Stimulated activated naive B cell treated with anti-CD40 and anti-IgM and Interleukin-4, amounts not matched to agents 10 μg/mL and 1 μg/mL and 100 μg/mL, for 72 hours (primary cell): ENCODE measurements at places on chromosomes 13 and 19.

DNA sequence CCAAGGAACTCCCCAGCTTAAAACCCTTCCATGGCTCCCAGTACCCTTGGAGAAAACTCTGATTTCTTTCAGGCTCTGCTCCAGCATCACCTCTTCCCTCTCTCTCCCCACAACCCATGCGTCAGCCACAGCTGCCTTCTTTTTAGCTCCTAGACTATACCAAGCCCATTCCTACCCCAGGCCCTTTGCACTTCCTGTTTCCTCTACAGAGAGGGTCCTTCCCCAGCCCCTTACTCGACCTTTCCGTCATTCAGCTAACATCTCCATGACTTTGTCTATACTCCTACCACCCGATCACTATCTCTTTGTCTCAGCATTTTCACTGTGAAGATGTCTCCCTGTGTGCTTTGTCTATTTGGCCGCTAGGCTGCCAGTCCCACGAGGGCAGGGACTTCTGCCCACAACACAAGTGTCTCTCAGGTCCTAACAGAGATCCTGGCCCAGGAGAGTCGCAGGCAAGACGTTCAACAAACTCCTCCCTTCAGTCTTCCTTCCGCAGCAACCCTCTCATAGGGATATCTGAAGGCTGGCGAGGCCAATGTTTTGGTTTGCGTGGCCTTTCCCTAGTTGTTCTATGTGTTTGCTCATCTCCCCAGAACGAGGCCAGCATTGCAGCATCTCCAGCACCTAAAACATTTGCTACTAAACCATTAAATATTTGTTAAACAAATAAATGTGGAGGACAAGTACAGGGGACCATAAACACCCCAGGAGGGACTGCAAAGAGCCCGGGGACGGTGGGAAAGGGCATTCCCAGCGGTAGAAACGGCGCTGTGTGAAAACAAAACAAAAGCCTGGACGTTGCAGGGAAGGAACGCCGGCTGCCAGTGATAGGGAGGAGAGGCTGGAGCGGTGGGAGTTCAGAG lies 816 bp downstream of the CCNP start:
- peak overlapping the region; percentile 61 for H3K4me3 ChIP-seq
- no peak overlapping the region for H3K27ac ChIP-seq
- peaks cover 11% of the 10 kb centered on the region for H3K36me3 ChIP-seq
- peaks cover 40% of the 10 kb centered on the region for H3K27me3 ChIP-seq
- no peak for DNase-seq

DNA sequence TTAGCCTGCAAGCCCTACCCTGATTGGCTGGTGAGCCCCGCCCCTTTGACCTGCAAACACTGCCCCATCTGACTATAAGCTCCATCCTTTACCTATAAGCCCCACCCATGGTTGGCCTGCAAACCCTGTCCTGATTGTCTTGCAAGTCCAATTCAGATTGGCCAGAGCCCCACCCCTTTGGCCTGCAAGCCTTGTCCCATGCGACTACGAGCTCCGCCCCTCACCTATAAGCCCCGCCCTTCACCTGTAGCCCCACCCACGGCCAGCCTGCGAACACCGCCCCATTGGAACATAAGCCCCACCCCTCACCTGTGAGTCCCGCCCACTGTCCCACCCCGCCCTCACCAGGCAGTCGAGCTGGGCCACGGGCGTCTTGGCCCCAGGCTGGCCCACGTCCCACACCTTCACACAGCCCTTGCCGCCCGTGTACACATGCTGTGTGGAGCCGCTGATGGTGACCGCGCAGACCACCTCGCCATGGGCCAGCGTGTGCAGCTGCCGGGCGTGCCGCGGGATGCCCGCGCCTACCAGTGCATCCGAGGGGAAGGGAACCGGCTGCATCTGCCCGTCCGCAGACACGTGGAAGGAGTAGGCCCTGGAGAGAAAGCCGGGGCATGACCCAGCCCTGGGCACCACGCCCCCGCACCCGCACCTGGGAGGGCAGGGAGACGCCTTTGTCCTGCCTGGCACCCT lies 22.9 kb downstream of the TLE2 start:
- no peak for DNase-seq
- no peak overlapping the region for H3K27ac ChIP-seq
- no peaks in the 10 kb centered on the region for H3K36me3 ChIP-seq
- H3K27me3 ChIP-seq: no peaks in the 10 kb centered on the region

DNA sequence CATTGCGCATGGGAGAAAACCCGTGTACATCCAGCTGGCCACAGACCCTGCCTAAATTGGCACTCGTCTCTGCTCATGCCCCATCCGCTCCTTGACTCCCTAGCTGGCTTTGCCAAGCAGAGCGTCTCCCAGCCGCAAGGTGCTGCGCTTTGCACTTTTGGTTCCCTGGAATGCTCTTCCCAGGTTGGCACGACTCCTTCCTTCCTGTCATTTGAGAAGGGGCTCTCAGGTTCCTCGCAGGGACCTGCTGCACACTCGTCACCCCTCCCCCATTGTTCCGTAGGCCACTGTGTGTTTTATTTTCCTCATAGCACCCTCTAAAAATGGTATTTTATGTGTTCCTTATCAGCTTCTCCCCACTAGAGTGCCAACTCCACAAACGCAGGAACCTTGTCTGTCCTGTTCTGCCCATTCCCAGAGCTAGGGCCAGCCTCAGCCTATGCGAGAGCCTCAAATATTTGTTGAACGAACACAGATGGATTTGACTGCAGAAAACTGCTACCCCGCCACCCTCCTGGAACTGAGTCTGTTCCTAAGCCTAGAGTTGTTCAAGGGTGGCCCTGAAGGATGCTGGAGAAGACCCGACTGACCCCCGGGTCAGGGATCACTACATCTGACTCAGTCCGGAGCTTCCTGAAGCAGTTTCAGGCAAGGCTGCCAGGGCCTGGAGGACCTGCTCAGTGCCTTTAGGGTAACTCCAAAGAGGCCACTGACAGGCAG lies 8.4 kb upstream of the CEBPA start:
- peaks cover 3% of the 10 kb centered on the region for H3K36me3 ChIP-seq
- H3K27ac ChIP-seq: no peak overlapping the region
- no peak overlapping the region for H3K4me3 ChIP-seq
- DNase-seq: no peak

DNA sequence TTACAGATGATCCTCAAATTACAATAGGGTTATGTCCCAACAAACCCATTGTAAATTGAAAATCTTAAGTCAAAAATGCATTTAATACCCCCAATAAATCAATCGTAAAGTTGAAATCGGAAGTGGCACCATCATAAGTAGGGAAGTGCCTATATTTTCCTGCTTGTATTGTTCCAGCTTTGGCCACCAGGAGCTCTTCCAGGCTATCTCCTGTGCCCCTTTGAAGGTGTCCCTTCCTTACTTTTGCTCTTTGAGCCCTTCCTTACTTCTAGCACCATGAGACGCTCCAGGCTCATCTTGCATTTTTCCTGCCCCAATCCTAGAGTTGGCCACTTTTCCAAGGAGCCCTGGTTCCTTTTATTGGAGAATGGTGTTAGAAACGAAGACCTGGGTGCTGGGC lies 163.0 kb upstream of the TSC22D1 start:
- no peak overlapping the region for H3K4me3 ChIP-seq
- H3K36me3 ChIP-seq: no peaks in the 10 kb centered on the region
- H3K4me1 ChIP-seq: no peaks in the 10 kb centered on the region

GRCh38 chr13:25920277-25920676 lies 131.5 kb downstream of the SHISA2 start:
- no peak overlapping the region for H3K4me3 ChIP-seq
- H3K36me3 ChIP-seq: no peaks in the 10 kb centered on the region
- no peaks in the 10 kb centered on the region for H3K4me1 ChIP-seq
- no peak for DNase-seq
- no peak overlapping the region for H3K27ac ChIP-seq
- no peaks in the 10 kb centered on the region for H3K27me3 ChIP-seq

- no peaks in the 10 kb centered on the region for H3K27me3 ChIP-seq
- no peak overlapping the region for H3K4me3 ChIP-seq
- no peak overlapping the region for H3K27ac ChIP-seq
- no peaks in the 10 kb centered on the region for H3K4me1 ChIP-seq
- peaks cover 21% of the 10 kb centered on the region for H3K36me3 ChIP-seq
- no peak for DNase-seq
Observed at GRCh38 chr13:100566543-100566942, 22.0 kb downstream of the GGACT start.

GRCh38 chr13:74774264-74774663 lies 640.1 kb upstream of the KLF12 start:
- no peaks in the 10 kb centered on the region for H3K4me1 ChIP-seq
- H3K4me3 ChIP-seq: no peak overlapping the region
- no peaks in the 10 kb centered on the region for H3K27me3 ChIP-seq
- H3K36me3 ChIP-seq: no peaks in the 10 kb centered on the region
- H3K27ac ChIP-seq: no peak overlapping the region

- DNase-seq: no peak
- H3K36me3 ChIP-seq: no peaks in the 10 kb centered on the region
- H3K4me3 ChIP-seq: no peak overlapping the region
- no peaks in the 10 kb centered on the region for H3K4me1 ChIP-seq
- H3K27me3 ChIP-seq: no peaks in the 10 kb centered on the region
Observed at GRCh38 chr13:84430015-84430414, 547.7 kb upstream of the SLITRK1 start.

GRCh38 chr19:16076958-16077611 lies 790 bp downstream of the TPM4 start:
- H3K4me3 ChIP-seq: peak overlapping the region; percentile 97
- peak; percentile 27 for DNase-seq
- H3K27ac ChIP-seq: peak overlapping the region; percentile 99
- H3K4me1 ChIP-seq: peaks cover 74% of the 10 kb centered on the region
- H3K27me3 ChIP-seq: no peaks in the 10 kb centered on the region
- peaks cover 44% of the 10 kb centered on the region for H3K36me3 ChIP-seq

GRCh38 chr13:34857558-34858325 lies 84.3 kb upstream of the NBEA start:
- DNase-seq: no peak
- H3K27ac ChIP-seq: no peak overlapping the region
- H3K27me3 ChIP-seq: no peaks in the 10 kb centered on the region
- H3K4me1 ChIP-seq: no peaks in the 10 kb centered on the region
- H3K4me3 ChIP-seq: no peak overlapping the region
- no peaks in the 10 kb centered on the region for H3K36me3 ChIP-seq

DNA sequence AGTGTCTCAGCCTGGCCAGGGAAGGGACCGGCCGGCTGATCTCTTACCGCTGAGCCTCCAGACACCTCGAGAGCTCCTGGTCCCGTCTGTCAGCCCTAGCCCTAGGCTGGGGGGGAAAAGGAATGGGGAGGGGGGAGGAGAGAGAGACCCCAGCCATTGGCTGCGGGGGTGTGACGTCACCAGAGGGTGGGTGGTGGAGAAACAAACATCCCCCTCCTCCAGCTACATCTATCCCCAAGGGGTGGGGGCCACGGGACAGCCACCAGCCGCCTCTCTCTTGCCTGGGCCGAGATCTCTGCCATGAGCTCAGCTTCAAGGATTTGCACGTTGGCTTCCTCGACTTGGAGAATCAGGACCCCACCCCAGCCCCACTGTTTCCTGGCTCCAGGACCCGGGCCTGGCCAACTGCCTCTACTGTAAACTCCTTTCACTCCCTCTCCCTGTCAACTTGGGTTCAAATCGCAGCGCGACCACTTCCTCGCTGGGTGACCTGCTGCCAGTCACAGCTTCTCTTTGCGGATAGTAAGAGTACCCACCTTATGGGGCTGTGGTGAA lies at the start of gene PRX:
Gene PRX, minus strand, starts transcription at position 88 of the 555 bp plus-strand sequence. CDS start 5,446 bp downstream, outside the sequence.
- H3K4me1 ChIP-seq: peaks cover 18% of the 10 kb centered on the region
- no peak for DNase-seq

GRCh38 chr13:94703721-94704314 lies 8.5 kb downstream of the SOX21 start:
- no peak overlapping the region for H3K4me3 ChIP-seq
- H3K27me3 ChIP-seq: peaks cover 85% of the 10 kb centered on the region
- peaks cover 10% of the 10 kb centered on the region for H3K36me3 ChIP-seq
- peaks cover 10% of the 10 kb centered on the region for H3K4me1 ChIP-seq
- no peak for DNase-seq
- H3K27ac ChIP-seq: peak overlapping the region; percentile 68

GRCh38 chr13:111177921-111178320 lies 62.8 kb downstream of the ARHGEF7 start:
- H3K27me3 ChIP-seq: no peaks in the 10 kb centered on the region
- peak overlapping the region; percentile 8 for H3K4me3 ChIP-seq
- peak overlapping the region; percentile 92 for H3K27ac ChIP-seq
- peaks cover 87% of the 10 kb centered on the region for H3K4me1 ChIP-seq
- no peak for DNase-seq

GRCh38 chr13:53301449-53301848 lies 272.8 kb downstream of the OLFM4 start:
- no peaks in the 10 kb centered on the region for H3K4me1 ChIP-seq
- H3K27ac ChIP-seq: no peak overlapping the region
- H3K27me3 ChIP-seq: no peaks in the 10 kb centered on the region
- DNase-seq: no peak
- H3K4me3 ChIP-seq: no peak overlapping the region

DNA sequence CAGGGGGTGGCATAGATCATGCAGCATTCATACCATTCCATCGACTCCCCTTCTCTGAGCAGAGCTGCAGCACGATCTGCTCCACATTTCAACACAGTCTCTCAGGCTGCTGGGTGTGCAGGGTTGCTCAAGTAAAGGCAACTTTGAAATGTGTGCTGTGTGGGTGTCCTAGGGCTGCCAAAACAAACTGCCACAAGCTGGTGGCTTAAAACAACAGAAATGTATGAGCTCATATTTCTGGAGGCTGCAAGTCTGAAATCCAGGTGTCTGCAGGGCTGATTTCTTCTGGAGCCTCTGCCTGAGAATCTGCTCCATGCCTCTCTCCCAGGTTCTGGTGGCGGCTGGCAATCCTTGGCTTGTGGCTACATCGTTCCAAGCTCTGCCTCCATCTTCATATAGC lies 63.7 kb upstream of the WDFY2 start:
- no peaks in the 10 kb centered on the region for H3K27me3 ChIP-seq
- H3K36me3 ChIP-seq: no peaks in the 10 kb centered on the region
- H3K4me1 ChIP-seq: peaks cover 2% of the 10 kb centered on the region
